ENCODE measurements at places on chromosomes 13 and 19. TPM values are rescaled to one million over a fixed set of nuclear protein-coding genes. Genes with fewer than 3 reads are reported as not detected.

GRCh38 chr19:42655748-42656147, 61.0 kb upstream of the CEACAM8 start:
- DNase-seq, result no peak

DNA sequence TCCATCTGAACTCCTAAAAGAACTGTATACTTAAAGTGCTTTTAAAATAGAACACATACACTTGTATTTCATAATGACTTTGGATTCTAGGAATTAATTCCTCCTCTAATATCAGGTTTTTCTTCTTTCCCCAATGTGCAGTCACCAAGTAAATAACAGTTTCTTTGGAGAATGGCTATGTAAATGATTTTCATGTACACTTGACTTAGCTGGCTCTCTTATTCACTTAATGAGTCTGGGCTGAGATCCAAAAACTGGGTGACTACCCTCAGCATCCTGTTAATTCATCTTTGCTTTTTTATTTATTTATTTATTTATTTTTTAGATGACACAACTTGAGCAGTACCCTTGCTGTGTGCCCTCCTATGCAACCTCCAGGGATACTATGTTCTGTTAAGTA, 1003.7 kb downstream of the SLITRK1 start:
- DNase-seq, result no peak

The ZNF667 gene
- 5.0 TPM for polyA plus RNA-seq

The GARIN5A gene
- 1.3 TPM for polyA plus RNA-seq

DNA sequence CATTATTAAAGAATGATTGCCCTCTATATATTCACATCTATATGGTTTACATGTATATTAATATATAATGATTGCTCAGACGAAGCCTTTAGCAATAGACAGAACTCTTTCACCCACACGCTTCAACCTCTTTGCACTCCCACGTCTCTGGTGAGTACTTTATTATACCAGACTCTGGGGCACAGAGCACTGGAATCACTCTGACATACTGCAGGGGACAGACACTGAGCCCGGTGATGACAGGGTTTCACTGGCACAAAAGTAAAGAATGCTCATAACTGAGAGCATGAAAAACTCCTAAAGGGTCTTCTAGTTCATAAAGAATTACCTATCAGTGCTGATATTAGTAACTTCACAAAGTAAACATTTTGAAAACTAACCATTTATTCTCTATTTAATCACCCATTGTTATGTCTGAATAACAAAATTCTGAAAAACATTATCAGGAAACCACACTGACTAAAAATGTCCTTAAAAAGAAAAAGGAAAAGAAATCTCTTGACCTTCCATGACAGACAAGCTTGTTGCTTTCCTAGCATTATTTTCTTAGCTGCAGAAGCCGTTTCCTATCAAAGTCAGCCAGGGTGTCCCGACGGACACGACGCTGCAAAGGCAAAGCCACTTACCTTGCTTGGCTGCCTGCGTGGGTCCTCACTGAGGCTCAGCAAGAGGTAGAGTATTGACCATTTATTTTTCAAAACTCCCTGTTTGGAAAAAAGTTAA, 29.1 kb downstream of the TUBGCP3 start:
- no peak for DNase-seq

DNA sequence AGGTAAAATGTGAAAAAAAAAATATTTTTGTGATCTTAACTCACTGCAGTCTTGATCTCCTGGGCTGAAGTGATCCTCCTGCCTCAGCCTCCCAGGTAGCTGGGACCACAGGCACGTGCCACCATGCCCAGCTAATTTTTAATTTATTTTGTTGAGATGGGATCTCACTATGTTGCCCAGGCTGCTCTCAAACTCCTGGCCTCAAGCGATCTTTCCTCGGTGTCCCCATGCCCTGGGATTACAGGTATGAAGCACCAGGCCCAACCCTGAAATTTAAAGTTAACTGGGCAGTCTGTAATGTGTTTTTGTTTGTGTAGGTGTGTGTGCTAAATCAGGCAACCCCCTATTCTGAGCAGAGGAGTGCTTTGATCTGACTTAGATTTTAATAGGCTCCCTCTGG, 3.4 kb upstream of the C5AR1 start:
- DNase-seq, result no peak

- DNase-seq, result peak; percentile 7
Observed at GRCh38 chr13:28058866-28059613, 41.3 kb downstream of the FLT3 start.

The CBY2 gene
- not detected for polyA plus RNA-seq

DNA sequence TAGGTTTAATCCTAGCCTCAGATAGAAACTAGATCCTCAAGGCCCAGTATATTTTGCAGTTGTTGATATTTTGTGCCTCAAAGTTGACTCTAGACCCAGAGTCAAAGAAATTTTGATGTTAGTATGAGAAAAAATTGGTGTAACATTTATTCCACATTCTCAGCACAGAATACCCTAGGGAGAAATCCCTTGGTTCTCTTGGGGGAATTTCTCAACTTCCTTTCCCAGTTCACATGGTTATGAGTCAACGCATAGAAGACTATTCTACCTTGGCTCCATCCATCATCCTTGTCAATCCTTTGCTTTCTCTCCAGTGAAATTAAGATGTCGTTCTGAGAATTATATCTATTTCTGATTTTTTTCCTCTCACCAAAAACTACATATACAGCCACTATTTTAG, 145.3 kb downstream of the POSTN start:
- no peak for DNase-seq
